ENCODE measurements at places on chromosomes 13 and 19.

DNA sequence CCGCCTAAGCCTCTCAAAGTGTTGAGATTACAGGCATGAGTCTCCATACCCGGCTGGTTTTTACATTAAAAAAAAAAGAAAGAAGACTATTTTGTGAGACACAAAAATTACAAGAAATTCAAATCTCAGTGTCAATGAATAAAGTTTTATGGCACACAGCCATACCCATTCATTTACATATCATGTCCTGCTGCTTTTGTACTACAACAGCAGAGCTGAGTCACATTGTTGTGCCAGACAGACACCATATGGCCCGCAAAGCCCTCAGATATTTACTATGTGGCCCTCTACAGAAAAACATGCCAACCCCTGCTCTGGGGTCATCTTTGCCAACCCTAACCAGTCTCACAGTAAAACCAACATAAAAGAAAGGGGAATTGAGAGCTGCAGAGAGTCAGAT is 5.3 kb downstream of the SMIM7 start:
- no peak for DNase-seq

- DNase-seq, result no peak
These were observed 61.9 kb downstream of the WASF3 start for GRCh38 chr13:26619358-26619757.

DNA sequence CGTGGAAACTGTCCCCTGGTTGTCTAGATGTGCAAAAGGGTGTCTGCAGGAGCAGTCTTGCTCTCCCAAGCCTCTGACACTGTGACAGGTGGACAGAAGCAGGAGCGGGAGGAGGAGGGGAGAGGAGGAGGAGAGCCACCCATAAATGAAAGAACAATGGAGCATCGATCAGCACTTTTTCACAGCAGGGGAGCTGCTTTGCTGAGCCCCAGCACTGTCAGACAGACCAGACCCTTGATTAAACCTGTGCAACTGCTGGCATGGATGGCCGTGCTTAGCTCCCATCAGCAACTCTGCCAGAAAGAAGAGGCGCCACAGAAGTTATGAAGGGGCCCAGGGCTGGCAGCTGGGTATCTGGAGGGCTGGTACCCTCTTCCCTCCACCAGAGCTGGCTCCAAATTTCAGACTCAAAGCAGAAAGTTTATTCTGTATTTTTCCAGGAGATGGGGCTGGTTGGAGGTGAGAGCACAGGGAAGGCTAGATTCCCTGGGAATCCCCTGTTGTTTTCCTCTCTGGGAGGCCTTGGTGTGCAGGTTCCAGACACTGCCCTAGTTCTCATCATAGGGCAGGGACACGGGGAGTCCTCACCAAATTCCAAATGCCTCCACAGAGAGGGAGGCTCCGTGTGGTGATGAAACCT is 1192.2 kb downstream of the UQCRFS1 start:
- DNase-seq, result no peak

DNA sequence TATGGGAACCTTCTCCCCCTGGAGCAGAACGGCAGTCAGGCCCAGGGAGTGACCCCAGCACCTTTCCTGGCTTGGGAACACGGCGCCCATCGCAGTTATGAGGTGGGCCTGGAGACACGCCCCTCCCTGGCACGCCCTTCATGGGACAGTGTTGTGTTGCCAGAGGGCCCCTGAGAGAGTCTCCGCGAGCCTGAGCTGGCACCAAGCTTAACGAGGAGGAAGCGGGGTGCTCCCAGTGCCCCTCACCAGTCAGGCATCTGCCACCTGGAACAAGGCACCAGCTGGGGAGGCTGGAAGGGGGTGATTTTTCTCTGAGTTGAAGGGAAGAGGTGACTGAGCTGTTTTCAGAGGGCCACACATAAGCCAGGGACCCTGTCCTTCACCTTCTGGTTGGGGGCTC is 180.6 kb downstream of the KDM4B start:
- DNase-seq, result no peak

DNA sequence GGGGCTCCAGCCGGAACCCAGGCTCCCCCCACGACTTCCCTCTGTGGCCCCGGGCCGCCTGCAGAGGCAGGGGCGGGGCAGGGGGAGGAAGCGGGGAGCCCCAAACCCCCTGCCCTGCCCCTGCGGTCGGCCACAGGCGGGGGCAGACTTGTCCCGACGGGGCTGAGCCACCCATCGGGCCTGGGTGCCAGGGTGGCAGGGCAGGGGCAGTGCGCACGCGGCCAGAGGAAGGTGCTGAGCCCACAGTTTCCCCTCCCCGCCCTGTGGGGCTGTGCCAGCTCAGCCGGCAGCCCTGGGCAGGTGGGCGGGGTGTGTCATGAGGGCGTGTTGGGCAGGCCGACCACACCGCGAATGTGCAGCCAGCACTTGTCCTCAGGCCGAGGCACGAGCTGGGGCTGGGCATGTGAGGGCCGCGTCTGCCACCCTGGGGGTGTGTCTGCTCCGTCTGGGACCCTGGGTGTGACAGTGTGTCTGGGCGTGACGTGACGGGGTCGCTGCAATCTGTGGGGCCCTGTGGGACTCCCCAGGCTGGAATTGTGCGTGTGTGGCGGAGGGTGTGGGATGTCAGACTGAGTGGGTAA is 17.7 kb downstream of the CCDC97 start:
- peak; percentile 89 for DNase-seq

- no peak for DNase-seq
These were observed 192.3 kb downstream of the RGCC start for GRCh38 chr13:41649659-41650058.
